IMR-90 (cell line): ENCODE measurements at places on chromosomes 7 and 10.

DNA sequence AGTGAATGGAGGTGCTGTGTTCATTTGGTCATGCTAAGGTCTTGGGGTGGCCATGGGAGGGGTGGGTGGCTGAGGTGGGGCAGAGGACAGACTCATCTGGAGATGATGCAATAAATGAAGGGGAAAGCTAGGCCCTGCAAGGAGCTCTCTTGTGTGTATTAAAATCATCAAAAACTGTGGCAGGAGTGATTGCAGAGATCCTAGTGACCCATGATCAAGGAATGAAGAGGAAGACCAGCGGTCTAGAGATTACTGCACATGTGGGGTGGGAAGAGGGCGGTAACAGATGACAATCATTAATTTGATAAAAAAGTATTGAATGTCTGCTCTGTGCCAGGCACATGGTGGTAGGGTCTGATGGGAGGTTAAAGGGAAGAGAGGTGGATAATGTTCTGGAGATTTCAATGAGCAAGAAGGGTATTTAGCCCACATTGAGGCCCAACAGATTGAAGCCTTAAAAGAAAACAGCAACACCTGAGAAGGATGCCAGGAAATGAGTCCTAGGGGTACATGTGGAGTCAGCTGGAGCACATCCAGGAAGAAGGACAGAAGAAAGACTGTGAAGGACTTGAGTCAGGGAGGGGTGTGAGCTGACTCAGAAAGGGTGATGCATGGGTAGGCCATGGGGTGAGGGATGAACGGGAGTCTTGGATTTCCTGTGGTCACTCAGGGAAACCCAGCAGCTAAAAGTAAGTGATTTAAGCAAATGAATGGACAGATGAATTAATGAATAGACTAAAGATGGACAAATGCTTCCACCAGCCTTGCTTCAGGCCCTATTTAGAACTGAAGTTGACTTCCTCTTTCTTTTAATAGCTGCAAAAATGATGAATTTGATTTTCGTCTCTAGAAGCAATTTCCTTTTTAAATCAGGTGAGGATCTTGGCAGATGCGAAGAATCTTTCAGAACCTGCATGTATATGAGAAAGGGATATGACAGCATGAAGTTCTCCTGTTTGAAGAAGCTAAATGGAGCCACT is 83.1 kb upstream of the IGFBP3 start:
- DNase-seq = peak; percentile 97

DNA sequence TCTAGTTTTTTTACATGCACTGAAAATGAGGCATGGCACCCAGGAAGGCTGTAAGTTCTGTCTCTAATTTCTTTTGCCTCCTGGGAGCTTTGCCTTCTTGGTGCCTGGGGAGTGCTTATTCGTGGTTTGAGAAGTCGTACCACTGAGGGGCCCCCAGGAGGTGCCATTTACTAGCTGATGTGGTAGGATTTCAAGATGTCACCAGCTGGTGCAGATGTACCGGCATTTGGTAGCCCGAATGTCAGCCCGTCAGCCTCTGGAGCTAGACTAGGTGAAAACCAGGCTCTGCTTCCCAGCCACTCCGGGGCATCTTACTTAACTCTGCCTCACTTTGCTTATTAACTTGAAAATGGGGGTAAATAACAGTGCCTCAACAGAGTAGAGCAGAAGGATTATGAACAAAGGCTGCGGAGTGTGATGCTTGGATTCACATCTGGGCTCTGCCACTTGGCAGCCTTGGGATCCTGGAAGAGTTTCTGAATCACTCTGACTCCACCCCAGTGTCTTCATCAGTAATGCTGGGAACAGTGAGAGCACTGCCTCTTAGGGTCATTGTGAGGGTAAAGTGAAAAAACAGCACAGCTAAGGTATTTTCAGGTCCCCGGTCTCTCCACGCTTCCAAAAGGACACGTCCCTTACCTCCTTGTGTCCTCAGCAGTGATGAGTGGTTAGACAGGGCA is 31.4 kb upstream of the BTBD16 start:
- DNase-seq = peak; percentile 54

- peak; percentile 45 for DNase-seq
These were observed 101.6 kb downstream of the NPSR1 start for GRCh38 chr7:34759477-34760125.

DNA sequence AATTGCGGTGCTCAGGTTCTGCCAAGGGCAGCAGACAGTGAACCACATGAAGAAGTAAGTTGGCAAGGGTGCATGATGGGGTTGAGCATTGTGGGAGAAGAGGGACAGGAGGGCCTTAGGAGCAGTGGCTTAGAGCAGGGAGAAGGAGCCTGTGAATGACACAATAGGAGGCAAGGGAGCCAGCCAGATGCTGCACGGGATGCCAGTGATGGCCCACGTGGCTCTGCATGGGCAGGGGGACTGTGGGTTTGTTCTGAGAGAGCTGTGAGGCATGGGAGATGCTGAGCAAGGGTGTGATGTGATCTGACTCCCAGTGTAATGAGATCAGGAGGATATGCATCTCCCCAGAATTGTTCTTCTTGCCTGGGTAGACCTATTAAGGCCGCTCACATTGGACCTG is 60.9 kb downstream of the C10orf90 start:
- no peak for DNase-seq

DNA sequence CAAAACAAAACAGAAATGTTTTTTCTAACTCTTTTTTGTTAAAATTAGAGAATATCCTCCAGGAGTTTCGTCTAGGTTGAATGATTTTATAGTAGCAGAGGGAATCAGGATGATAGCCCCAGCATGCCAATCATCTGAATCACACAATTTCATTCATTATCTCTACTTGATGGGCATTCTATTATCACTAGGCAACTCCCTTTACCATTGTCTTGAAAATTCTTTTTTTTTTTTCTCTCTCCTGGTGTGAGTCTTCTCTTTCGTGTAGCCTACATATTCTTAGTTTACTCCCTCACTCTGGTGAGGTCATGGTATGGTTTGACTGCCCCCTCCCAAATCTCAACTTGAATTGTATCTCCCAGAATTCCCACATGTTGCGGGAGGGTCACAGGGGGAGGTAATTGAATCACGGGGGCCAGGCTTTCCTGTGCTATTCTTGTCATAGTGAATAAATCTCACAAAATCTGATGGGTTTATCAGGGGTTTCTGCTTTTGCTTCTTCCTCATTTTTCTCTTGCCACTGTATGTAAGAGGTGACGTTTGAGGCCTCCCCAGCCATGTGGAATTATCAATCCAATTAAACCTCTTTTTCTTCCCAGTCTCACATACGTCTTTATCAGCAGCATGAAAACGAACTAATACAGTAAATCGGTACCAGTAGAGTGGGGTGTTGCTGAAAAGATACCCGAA is 105.0 kb downstream of the OTUD1 start:
- DNase-seq = no peak

- DNase-seq = peak; percentile 58
These were observed 7.0 kb upstream of the CAMK2G start for GRCh38 chr10:73881221-73881919.
